ENCODE measurements at places on chromosomes 12 and 14. TPM values are rescaled to one million over a fixed set of nuclear protein-coding genes. Genes with fewer than 3 reads are reported as not detected.

Gene SIRT4
- 4.1 TPM for total RNA-seq

Gene FICD
- total RNA-seq, result 5.3 TPM

Gene GLIPR1
- total RNA-seq, result 2.9 TPM

Gene KSR2
- 0.82 TPM for total RNA-seq

Gene SUOX
- 8.2 TPM for total RNA-seq

Gene FSCB
- total RNA-seq, result not detected
